Melanocyte of skin (primary cell): ENCODE measurements at places on chromosomes 7 and 10. TPM values are rescaled to one million over a fixed set of nuclear protein-coding genes. Genes with fewer than 3 reads are reported as not detected.

The SYNPO2L gene
- total RNA-seq = not detected in 2 replicates

The FAM200A gene
- 7.0 and 10.0 TPM in 2 replicates for total RNA-seq

The ZNF789 gene
- 8.6 and 16.0 TPM in 2 replicates for total RNA-seq

The TUBB8 gene
- not detected in 2 replicates for total RNA-seq

The ERV3-1 gene
- total RNA-seq = 3.3 and 6.2 TPM in 2 replicates

The RGR gene
- 0.46 and 0.67 TPM in 2 replicates for total RNA-seq

The RAB19 gene
- not detected in 2 replicates for total RNA-seq

The SH2B2 gene
- total RNA-seq = 4.7 and 5.5 TPM in 2 replicates

The WEE2 gene
- total RNA-seq = not detected in 2 replicates

The TAF5 gene
- total RNA-seq = 2.8 and 4.4 TPM in 2 replicates
